Iris pigment epithelial cell (primary cell): ENCODE measurements at places on chromosomes 4 and X.

DNA sequence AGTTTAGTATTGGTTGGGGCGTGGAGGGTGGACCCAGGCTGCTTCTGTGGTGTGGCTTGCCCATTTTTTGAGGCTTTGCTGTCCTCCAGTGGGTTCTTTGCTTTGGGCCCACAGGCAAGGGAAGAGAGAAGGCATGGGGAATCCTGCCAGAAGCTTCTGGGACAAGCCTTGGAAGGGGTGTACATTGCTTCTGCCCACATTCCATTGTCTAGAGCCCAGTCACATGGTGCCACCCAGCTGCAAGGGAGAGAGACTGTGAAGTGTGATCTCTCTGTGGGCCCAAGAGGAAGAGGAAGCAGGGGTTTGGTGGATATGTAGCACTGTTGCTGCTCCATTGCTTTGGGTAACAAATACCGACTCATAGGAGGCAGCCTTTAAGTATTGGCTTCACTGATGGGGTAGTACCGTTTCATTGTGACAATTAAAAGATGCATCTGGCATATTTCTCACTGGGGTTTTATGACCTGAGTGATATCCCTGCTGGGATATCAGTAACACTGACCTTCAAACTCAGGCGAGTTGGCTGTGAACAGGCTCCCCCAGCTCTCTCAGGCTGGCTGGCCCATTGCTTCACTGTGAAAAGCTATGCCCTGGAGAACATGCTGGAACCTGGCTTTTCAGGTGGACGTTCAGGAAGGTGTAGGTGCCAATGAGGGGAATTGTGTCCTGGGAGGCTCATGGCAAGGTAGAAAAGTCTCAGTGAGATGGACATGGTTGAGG lies 85.9 kb downstream of the CLDN34 start:
- DNase-seq, result no peak

DNA sequence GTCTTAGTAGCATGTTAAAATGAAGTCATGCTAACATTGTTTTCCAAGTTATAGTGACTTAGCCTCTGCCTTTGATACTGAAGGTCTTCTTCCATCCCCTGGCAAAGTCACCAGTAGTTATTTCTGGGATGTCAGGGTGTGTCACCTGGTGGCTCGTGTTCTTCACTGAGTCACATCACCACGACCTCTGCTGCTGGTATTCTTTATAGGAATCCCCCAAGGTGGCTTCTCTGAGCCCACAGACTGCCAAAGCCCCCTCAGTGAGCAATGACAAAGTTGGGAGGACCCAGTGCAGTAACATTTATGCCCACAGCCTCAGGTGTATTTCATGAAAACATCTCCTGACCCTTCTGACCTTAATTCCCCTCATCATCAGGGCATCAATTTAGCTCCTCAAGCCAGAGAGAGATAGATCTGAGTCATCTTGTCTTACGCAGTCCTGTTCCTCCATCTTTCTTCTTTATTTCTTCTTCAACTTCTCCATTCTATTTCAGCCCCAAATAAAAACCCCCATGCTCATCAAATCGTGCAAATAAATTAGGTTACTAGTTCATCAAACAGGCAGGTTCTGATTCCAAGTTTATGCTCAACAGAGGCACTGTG lies 29.3 kb upstream of the GPRIN3 start:
- DNase-seq, result no peak

- no peak for DNase-seq
Measured at GRCh38 chr4:53061091-53061850, 199.2 kb downstream of the RASL11B start.

DNA sequence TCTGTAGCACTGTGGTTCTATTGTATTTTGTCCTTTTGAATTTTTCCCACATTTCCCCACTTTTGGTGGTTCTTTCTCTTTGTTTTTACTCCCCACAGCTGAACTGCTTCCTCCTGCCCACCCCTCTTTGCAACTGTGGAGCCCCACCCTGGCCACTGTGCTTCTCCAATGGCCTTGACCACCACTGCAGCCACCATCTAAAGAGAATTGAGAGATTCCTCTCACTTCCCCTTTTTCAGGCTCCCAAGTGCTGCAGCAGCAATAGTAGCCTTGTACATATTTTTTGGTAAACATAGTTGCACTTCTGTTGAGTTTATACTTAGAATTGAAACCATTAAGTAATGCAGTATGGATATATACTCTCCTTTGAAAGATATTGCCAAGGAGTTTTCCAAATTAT lies 51.3 kb upstream of the FRMPD3 start:
- no peak for DNase-seq

GRCh38 chr4:157739242-157739641 lies 433.6 kb downstream of the GASK1B start:
- DNase-seq, result peak; percentile 36

GRCh38 chr4:120749445-120750151 lies 172.9 kb downstream of the PRDM5 start:
- DNase-seq, result no peak

GRCh38 chr4:140673729-140674128 lies 82.5 kb downstream of the TBC1D9 start:
- DNase-seq, result peak; percentile 73
